ENCODE measurements at places on chromosomes 4 and X. TPM values are rescaled to one million over a fixed set of nuclear protein-coding genes. Genes with fewer than 3 reads are reported as not detected.

Gene PDZD4
- total RNA-seq = 0.09 TPM

Gene FGFR3
- total RNA-seq = 13.8 TPM

Gene S100G
- not detected for total RNA-seq

GRCh38 chr4:87227751-87228151 lies 7.3 kb upstream of the KLHL8 start:
- DNase-seq = no peak

GRCh38 chr4:675980-676870 lies 1.9 kb downstream of the MYL5 start:
- no peak for DNase-seq

- DNase-seq = no peak
Observed at GRCh38 chr4:74338792-74339333, 26.1 kb upstream of the EREG start.

DNA sequence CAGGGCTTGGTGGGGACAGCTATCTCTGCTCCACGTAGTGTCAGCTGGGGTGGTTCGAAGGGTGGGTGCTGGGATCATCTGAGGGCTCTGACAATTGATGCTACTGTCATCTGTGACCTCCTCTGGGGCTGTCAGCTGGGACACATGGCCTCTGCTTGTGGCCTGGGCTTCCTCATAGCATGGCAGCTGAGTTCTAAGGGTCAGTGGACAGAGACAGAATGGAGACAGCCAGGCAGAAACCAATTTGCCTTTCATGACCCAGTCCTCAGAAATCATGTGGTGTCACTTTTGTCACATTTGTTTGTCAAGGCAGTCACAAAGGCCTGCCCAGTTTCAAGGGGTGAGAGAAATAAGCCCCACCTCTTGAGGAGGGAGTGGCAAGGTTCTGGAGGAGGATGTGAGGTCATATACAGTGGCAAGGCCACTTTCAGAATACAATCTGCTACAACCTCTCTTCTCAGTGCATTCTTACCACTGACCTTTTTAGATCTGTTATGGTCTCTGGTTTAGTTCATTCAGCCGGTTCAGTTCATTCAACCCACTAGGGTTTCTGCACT lies 103.6 kb upstream of the BCOR start:
- no peak for DNase-seq

DNA sequence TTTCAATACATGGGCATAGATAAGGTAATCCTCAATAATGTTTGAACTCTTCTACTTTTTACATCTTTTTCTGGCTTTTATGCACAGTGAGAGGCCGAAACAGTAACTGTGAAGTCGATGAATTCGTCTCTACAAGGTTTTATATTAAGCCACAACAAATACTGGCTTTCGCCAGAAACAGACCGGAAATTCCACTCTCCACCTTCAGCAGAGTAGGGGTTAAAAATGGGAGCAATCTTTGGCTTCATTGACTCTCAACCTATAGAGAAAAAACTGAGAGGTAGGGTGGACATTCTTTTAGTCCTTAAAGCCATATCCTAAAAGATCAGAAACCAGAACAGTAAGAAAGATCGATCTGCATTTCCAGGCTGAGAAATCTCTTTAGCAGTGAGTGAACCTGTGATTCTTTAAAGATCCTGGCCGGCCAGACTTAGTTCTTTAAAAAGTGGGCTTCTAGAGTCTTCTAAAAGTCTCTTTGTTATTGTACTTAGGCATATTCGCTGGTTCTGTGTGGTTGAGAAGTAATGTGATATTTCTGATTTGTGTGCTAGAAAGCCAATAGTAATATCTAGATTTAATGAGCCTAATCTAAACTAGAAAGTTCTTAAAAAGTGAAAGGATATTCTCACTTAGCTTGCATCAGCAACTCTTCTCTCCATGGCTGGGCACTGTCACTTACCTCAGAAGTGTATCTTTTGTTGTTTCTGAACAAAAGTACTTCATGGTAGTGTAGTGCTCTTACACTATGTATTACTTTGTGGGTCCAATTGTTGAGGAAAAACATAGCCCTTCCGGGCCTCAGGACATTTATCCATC lies 2.0 kb downstream of the HSPA4L start:
- peak; percentile 5 for DNase-seq
